ENCODE measurements at places on chromosomes 7 and 10. TPM values are rescaled to one million over a fixed set of nuclear protein-coding genes. Genes with fewer than 3 reads are reported as not detected.

DNA sequence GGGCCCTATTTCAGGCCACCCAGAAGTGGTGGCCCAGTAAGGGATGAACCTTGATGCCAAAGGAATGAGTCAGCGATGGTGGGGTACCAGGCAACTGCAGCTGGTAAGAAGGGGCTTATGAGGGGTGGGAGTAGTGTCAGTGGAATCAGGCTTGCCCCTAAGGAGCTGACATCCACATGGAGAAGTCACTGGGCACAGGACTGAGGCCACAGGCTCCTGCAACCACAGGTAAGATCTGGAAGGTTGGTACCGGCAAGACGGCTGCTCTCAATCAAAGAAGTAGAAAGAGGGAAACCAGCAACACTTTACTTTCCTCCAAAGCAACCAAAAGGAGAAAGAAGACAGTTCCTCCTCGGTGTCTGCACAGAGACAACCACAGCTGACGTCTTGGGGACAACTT, 2.5 kb downstream of the GCK start:
- no peak for DNase-seq

Gene SLC35G1
- total RNA-seq: 4.1 TPM

DNA sequence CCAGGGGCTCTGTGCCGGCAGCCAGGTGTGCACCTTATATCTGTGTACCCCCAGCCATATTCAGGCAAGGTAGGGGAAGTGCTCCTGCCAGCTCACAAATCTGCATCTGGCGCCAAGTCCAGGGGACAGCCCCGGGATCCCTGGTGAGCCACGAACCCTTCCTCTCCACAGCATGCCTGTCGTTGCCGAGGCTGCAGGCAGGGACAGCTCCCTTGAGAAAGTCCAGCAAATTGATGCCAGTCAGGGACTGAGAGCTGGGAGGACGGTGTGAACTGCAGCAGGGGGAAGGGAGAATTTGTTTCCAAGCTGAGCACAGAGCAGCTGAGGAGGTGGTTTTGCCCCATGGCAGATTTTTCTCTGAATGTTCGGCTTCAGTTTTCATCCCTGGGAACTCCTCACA, 919 bp downstream of the PLA2G12B start:
- DNase-seq: no peak

- no peak for DNase-seq
These were observed 193.2 kb upstream of the KLF6 start for GRCh38 chr10:3978174-3978573.

Gene PNLIPRP2
- not detected for total RNA-seq

DNA sequence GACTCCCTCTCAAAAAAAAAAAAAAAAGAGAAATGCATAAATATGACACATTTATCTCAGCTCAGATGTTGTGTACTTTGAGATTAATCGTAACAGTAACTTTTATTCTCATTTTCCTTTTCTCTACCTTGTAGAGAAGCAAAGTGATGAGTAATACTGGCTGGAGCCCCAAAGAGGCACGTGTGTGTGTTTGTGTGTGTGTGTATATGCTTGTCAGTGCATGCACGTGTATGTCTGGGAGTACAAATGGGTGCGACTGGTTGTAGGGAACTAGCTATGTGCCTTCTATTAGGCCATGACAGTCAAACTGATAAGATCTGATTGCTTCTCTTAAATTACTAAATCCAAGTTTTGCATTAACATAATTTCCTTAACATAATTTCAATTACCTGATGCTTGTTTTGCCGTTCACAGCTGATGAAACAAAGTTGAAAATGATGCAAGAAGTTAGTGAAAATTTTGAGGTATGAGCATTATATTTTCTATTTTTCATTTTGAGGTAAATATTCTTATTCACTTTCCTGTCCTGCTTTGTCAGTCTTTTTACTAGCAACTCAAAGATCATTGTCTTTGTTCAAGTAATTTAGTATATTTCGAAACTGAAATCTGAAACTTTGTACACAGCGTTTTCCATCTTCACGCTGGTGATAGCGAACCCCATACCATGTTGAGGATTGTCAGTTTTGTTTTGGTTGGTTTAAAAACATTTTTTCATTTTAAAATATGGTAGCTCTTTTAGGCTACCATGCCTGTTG, 3.4 kb downstream of the TRRAP start:
- DNase-seq: peak; percentile 16

Data from activated naive CD4-positive, alpha-beta T cell treated with anti-CD3 and anti-CD28 coated beads for 36 hours (primary cell).